ENCODE measurements at places on chromosomes 5 and 9.

DNA sequence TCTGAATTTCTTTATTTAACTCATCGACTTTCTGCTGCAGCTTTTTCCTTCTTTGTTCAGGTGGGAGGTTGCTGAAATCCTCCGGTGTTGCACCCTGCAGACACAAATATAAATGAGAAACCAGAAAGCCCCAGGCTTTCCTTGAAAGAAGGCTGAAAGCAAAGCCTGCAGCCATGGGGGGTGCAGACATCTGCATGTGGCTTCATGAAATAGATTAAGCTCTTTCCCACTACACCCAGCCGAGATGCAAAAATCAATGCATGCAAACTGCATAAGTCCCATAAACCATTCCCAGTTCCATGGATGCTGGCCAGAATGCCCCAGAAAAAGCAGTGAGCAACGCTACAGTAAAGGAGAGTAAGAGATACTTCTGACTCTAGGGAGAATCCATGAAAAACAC lies 73.6 kb downstream of the USP20 start:
- no peak for DNase-seq

GRCh38 chr5:30450153-30450552 lies 743.3 kb upstream of the CDH6 start:
- DNase-seq: no peak

DNA sequence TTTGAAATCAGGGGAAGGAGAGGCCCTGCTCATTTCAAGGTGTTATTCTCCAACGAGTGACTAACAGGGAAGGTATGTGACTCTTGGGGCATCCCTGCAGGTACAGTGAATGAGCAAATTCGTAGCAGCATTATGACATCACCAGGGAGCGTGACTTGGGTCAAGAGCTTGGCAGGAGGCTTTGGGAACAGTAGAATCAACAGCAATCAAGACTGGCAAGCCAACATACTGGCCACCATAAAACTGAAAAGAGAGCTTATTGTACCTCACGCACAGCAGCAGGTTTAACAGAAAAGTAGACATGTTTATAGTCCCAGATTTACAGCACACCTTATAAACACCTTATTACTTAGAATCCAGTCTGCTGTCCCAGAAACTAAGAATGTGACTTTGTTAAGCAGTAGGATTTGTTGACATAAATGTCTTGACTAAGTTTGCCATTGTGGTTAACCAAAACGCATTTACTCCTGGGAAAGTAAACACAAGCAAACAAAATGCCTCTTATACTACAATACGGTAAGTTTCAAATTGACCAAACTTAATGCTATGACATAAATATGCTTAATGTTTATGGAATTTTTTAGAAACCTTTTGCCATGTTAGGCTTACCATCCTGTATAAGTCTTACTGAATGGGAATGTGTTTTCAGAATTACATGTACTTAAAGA lies 297.8 kb downstream of the NPR3 start:
- DNase-seq: no peak

- DNase-seq: no peak
These were observed 11.8 kb downstream of the NR2F1 start for GRCh38 chr5:93594591-93595419.

DNA sequence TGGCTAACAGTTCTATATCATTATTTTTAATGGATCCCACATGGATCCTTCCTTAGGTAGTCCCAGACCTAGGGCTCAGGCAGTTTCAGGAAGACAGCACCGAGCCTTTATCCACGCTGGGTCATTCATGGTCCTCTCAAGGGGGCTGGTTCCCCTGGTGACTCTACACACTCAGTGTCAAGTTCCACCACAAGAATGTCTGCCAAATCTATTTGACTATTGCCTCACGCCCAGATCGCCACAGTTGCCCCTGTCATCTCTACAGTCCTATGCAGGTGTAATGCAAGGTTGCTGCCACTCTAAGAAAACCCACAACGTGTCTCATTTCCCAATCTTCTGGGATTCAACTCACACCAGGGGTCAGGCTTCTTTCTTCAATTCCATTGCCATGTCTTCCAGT lies 8.0 kb upstream of the ZNF366 start:
- DNase-seq: no peak

DNA sequence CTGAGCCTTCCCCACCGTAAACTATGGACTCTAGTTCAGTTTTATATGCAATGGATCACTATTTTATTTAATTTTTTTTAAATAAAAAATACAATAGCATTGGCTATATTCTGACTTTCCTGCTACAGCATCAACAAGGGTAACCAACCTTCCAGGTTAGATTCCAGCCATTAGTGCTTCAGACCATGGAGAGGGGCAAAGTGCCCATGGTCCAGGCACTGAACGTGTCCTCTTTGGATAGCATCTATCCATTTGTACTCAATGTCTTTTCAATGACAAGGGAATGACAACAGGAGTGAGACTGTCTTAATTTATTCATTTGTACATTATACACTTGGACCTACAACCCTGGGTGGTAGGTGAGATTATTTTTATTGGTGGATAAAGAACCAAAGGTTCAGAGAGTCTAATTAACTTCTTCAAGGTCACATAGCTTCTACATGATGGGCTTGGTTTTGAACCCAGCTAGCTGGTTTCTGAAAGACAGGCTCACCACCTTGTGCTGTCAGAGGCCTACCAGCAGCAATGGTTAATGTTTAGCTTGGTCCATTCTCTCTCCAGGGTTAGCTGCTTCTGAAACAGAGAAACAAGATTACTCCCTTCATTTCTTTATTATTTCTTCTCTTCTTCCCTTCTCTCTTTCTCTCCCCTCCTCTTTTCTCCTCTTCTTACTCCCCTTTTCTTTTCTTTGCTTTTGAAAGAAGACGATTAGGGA lies 11.5 kb downstream of the TMEM171 start:
- DNase-seq: no peak

- no peak for DNase-seq
These were observed 53.4 kb downstream of the CYSTM1 start for GRCh38 chr5:140228364-140228837.

DNA sequence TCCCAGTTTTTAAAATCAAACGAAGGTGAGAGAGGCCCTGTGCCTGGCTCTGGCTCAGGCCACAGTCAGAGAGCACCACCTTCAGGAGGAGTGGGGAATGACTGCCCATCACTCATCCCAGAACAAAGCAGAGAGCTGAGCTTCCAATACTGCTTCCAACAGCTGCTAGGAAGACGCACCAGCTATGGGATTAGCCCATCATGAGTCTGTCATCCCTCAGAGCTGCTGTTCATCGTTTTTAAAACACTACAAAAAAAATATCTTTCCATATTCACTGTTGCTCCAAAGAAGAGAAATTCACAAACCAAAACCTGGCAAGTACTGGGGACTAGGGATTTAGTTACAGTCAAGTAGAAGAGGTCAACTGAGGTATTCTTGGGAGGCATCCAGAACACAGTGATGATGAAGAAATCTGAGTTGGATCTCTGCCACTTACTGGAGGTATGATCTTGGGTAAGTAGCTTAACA lies 102.4 kb downstream of the CDK5RAP2 start:
- no peak for DNase-seq

DNA sequence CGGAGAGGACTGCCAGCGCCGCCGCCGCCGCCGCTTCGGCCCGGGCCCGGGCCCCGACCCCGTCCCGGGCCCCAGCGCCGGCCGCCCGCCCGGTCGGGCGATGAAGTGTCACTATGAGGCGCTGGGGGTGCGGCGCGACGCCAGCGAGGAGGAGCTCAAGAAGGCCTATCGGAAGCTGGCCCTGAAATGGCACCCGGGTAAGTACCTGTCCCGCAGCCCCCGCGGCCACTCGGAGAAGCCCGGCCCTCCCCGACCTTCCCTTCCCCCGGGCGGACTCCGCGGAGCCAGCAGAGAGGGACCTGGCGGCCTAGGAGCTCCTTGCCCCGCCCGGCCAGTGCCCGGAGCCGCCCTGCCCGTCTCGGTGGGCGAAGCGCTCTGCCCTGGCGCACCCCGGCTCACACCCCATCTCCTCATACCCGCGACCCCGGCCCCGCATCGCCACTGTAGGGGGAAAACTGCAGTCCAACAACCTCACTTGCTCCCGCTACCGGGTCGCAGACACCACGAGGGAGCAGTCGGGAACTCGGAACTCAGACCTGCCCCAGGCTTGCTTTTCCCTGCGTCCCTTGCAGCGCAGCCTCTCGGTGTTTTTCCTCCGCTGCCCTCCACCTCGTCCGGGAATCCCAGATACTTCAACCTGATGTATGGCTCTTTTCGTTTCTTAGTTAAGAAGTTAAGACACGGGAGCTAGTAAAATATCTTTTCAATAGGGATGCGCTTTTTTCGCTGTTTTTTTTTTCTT lies 532 bp downstream of the DNAJC21 start:
- DNase-seq: peak; percentile 57

DNA sequence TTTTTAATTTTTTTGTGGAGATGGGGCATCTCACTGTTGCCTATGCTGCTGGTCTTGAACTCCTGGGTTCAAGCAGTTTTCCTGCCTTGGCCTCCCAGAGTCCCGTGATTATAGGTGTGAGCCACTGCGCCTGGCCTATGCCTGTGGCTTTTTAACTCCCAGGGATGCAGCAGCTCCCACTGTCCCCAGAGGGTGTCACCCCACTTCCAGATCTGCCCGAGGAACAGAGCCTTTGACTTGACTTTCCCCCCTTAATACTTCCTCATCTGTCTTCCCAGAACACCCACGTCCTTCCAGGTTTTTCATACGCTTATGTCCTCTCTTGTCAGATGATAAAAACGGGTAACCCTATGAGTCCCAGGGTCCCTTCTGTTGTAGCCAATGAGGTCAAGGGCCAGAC lies 7.6 kb upstream of the PRRC2B start:
- DNase-seq: no peak

- DNase-seq: no peak
These were observed 32.2 kb downstream of the APTX start for GRCh38 chr9:32969270-32969669.

GRCh38 chr5:149518620-149519019 lies 32.6 kb downstream of the CSNK1A1 start:
- DNase-seq: no peak

GRCh38 chr5:97627272-97627671 lies 444.2 kb upstream of the RIOK2 start:
- no peak for DNase-seq

- no peak for DNase-seq
These were observed 132.0 kb upstream of the GRIA1 start for GRCh38 chr5:153358315-153358976.

GRCh38 chr5:146878476-146879172 lies at the start of gene PPP2R2B:
PPP2R2B (minus strand) TSS chr5:146878757.
- peak; percentile 40 for DNase-seq

- no peak for DNase-seq
These were observed 54.7 kb upstream of the SIMC1 start for GRCh38 chr5:176183321-176184074.

GRCh38 chr9:68913054-68913453 lies 100.9 kb downstream of the PRKACG start:
- DNase-seq: no peak

DNA sequence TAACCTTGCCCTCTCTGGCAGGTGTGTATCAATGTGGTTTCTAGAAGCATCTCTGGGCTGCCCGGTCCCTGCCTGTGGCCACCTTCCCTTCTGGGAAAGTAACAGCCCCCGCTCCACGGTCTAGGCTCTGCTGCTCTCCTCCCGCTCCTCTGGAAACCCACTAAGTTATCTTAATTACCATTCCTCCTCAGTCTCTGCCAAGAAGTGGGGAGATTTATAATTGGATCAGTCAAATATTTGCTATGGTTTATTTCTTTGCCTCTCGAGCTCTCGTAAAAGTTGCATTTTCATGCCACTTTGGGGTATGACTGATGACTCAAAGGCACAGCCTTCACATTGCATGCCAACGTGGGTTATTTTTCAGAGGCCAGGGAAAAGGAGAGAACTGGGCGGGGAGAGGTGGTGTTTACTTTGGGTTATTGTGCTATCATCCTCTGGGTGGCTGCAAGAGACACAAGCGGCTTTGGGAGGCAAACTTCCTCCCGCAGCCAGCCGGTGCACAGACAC lies 205.3 kb upstream of the WWC1 start:
- DNase-seq: no peak

GRCh38 chr9:115691693-115692092 lies 461.9 kb upstream of the PAPPA start:
- DNase-seq: no peak

DNA sequence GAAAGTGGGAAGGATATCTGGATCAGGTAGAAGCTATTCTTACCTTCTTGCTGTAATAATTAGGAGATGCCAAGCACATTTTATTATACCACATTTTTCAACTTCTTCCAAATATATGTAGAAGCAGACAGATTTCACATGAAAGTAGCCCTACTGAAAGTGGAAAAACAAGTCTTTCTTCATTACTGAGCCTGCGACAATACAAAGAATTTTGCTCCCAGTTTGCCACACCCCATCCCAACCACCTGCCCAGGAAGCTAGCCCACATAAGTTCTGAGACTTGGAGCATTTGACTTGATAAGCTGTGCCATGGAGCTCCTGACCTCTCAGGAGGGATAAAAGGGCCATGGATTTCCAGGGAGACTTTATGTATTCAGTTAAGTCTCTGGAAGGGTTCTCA lies 249.1 kb upstream of the ADCY2 start:
- DNase-seq: no peak

GRCh38 chr9:2241461-2241835 lies 226.3 kb downstream of the SMARCA2 start:
- DNase-seq: no peak

- DNase-seq: no peak
These were observed 1.5 kb downstream of the RNF44 start for GRCh38 chr5:176535664-176536131.

- DNase-seq: no peak
These were observed 119.4 kb upstream of the MVB12B start for GRCh38 chr9:126207256-126207655.

DNA sequence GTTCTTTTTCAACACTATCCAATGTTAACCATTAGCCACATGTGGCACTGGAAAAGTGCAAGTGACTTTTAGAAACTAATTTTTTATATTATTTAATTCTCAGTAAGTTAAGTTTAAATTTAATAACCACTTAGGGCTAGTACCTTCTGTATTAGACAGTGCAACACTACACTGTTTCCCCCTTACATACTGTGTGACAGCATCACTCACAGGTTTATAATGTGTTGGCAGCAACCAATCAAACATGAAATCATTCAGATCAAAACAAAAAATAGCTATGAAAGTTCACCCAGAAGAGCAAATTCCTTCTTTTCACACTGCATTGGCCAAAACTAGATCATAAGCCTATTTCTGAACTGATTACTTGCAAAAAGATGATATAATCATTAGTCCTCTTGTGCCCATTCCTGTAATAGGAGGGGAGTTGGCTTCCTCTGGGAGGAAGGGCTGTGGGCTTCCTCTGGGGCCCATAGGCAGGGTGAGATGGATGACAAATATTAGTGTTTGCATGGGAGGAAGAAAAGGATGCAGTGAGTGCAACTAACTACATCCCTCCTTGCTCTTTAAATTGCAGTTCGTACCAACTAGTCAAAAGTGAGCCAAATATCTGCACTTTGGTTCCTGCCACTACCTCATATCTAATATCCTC lies 708.1 kb upstream of the RGMB start:
- no peak for DNase-seq

GRCh38 chr9:104351726-104352125 lies 152.3 kb upstream of the OR13F1 start:
- DNase-seq: no peak

- no peak for DNase-seq
These were observed 116.6 kb upstream of the SARDH start for GRCh38 chr9:133854765-133855164.
